ENCODE measurements at places on chromosomes 2 and 18. TPM values are rescaled to one million over a fixed set of nuclear protein-coding genes. Genes with fewer than 3 reads are reported as not detected.

DNA sequence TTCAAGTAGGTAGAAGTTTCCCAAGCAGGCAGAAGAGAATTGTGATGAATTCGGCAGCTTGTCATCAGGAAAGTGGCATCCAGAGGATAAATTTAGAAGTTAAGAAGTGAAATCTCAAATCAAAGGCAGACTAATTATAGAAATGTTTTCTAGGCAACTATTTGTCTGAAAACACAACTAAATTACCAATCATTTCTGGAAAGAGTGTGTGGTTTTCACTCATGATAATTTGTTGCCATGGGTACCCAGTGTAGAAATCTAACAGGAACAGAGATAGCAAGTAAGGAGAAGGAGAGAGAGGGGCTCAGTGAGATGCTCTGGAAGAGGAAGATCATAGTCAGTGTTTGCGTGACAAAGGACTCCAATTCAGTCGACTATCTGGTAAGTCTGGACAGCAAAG is 208.1 kb downstream of the NCKAP5 start:
- DNase-seq = no peak

GRCh38 chr18:71116535-71116934 is 827.7 kb downstream of the SOCS6 start:
- no peak for DNase-seq

GRCh38 chr2:152028182-152028862 is 70.5 kb downstream of the CACNB4 start:
- DNase-seq = no peak

DNA sequence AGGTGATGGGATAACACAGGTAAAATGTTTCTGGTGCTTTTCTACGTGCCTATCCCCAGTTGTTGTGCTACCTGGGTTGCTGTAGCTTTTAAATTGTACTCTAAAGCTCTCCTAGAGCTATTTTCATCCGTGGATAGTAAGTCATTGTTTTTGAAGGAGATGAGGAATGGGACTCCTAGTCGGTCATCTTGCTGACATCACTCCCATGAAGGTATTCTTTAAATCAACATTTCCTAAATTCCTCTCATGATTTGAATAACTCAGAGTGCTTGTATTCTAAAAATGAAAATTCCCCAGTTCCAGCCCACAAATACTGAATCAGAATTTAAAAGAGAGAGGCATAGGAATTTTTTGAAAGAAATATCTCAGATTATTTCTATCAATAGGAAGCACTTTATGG is 44.3 kb downstream of the CCDC148 start:
- no peak for DNase-seq

ROCK1 gene
- 47.9 TPM for total RNA-seq

FBXO48 gene
- total RNA-seq = 0.94 TPM

- DNase-seq = no peak
These were observed 46.7 kb upstream of the CREB1 start for GRCh38 chr2:207483066-207483465.

GRCh38 chr2:187982668-187983067 is 309.0 kb upstream of the GULP1 start:
- no peak for DNase-seq

- DNase-seq = no peak
These were observed 77.7 kb downstream of the GULP1 start for GRCh38 chr2:188369365-188369764.

- no peak for DNase-seq
These were observed 310.3 kb downstream of the SS18 start for GRCh38 chr18:25780105-25780504.

DNA sequence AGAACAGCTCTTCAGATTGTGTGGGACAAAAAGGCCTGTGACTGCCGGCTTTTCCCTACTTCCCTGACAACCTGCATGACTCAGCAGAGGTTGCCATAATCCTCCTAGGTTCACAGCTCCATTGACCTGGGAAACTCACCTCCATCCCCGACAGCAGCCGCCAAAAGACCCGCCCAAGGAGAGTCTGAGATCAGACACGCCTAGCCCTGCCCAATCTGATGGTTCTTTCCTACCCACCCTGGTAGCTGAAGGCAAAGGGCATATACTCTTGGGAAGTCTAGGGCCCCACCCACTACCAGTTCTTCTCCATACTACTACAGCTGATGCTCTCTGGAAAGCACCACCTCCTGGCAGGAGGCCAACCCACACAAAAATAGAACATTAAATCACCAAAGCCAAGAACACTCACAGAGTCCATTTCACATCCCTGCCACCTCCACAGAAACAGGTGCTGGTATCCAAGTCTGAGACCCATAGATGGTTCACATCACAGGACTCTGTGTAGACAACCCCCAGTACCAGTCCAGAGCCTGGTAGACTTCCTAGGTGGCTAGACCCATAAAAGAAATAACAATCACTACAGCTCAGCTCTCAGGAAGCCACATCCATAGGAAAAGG is 140.6 kb downstream of the NETO1 start:
- DNase-seq = no peak

DNA sequence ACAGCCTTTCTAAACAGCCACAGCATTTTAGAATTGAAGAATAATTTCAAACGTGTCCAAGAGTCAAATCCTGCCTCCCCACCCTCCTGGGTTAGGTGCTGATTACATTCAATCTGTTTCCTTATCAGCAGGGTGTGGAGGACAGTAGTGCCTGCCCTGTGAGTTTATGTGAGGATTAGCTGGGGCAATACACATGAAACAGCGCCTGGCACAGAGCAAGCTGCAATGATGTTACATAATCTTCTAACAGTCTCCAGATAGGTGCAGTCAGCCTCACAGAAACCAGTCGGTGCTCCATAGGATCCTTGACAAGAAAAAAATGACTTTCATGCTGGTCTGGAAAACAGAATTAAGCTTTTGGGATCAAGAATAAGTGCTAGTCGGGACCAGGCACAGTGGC is 91.7 kb upstream of the ITGA6 start:
- DNase-seq = no peak

DNA sequence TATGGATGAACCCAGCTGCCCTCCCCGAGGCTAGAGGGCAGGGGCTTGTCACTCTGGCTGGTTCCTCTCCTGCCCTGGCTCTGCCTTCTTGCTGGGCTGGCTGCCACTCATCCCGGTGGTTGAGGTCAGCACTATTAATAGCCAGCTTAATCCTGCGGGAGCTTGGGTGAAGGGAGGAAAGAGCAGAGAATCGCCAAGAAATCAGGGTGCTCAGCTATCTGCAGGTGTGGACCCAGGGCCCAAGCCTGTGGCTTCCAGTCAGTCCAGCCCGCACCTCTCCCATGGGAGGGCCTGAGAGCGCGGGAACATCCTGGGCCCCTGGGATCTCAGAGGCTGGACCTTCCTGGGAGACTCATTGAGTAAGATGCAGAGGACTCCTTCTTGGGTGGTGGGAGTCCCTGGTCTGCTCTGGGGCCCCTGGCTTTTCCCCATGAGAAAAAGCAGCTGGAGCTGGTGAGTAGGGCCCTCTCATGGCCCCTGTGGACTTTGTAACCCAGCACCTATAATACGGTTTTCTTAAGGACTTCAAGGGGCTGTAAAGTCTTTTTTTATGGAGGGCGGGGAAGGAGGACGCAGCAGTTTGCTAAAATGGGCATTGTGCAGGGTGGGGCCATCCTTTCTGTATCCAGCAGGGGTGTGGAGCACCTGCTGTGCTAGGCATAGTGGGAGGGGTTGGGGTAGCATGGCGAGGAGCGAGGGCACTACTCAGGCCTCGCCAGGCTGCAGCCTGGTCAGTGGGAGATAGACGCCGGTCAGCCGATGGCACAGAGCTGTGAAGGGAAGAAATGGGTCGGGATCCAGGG is 27.4 kb upstream of the CNNM3 start:
- DNase-seq = no peak

TOGARAM2 gene
- total RNA-seq = under 0.01 TPM

PLCD4 gene
- 0.31 TPM for total RNA-seq

DNA sequence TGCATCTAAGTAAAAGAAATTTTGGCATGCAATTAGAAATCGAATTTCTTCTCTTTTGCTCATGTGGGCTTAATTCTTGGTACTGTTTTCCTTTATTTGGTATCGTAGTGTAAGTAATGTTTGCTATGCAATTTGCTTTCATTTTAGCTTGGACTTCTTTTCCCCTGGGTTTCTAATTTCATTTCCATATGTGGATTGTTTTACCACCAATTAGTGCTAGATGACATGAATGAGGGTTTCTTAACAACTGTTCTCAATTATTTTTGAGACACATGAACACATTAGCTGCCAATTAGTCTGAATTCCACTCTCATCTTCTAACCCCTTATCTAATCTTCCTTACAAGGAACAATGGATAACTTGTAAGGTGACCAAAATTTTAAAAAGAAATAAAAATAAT is 1047.2 kb upstream of the PIK3C3 start:
- no peak for DNase-seq
